Lower lobe of right lung (tissue), 2 donors: ENCODE measurements at places on chromosomes 6 and 20.
A peak's percentile ranks its signal among the peaks of the same experiment; 100 is the strongest.

- DNase-seq: no peak
Measured at GRCh38 chr6:217048-217659, 75.1 kb upstream of the DUSP22 start.

- no peak for DNase-seq
Measured at GRCh38 chr6:16380220-16380809, 141.9 kb downstream of the GMPR start.

DNA sequence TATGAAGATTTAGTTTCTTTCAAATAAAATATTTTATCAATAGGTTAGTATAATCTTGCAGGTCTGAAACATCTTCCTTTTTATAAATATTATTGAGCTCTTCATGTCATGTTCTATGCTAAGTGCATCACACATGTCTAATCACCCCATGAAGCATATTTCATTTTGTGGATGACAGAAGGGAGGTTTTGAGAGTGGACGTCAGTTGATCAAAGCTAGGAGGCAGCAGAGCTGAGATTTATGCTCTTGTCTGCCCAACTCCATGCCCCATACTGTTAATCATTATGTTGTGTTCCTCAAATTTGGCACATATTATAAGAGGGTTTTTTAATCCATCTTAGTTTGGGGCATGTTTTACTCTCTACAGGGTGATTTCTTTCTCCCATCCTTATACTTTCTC lies 22.7 kb downstream of the DSE start:
- DNase-seq: no peak

DNA sequence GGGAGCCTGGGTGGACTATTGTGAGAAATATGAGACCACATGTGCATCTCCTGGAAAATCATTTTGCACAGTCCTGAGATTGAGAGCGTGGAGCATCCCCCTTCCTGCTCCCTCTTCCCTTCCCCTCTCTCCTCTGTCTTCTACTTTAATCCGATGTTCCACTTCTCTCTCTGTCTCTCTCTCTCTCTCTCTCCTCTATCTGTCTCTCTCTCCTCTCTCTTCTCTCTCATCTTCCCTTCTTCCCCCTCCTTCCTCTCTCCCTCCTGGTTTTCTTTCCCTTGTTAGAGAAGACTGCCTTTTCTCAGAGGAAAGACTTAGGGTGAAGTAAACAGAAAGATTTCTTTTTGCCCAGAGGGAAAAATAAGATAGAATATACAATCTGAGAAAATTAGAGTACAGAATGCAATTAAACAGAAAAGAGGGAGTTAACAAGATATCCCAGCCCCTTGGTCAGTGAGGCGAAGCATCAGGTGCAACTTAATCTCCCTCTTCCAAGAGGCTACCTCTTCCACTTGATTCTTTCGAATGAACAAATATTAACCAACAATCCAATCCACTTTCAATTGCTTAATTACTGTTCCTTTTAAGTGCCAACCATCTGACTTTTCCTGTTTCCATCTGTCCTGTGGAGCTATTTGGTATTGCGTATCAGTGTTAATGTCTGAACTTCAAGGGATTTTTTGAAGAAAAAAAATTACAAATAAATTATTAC lies 14.6 kb downstream of the KHDC1 start:
- DNase-seq: no peak

DNA sequence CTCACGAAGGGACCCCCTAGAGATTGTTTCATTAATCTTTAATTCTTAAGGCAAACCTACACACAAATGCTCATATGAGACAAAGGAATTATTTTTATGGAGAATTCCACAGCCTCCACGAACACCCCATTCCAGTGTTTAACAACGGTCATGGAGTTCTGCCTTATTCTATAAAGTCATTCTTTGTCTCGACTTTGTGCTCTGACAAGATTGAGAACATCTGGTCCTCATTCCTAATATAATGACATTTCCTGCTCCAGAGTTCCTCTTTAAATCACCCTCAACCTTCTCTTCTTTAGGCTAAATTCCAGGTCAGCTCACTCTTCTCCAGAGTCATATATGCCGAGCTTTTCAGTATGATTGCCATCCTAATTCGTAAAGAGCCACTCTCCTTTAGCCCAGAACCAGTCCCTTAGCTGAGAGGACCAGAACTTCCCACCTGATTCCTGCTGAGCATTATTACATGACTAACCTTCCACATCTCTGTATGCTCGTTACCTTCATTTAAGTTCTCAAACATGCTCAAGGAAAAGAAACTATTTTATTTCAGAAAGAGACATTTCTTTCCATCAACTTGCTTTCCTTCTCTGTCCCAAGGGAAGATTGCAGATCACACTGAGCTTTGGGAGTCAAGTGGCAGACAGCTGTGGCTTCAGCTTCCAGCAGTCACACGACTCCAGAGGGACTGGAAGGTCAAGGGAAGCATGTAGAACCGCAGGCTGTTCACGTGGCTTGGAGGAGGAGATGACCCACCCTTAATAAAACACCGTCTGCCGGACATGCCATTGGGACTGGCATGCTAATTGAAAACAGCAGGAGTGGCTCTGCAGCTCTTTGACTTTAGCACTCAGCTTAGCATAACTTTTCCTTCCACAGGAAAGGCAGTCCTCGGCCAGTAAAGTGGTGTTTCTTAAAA lies 467.1 kb upstream of the HSF2 start:
- DNase-seq: peak; percentile 39

DNA sequence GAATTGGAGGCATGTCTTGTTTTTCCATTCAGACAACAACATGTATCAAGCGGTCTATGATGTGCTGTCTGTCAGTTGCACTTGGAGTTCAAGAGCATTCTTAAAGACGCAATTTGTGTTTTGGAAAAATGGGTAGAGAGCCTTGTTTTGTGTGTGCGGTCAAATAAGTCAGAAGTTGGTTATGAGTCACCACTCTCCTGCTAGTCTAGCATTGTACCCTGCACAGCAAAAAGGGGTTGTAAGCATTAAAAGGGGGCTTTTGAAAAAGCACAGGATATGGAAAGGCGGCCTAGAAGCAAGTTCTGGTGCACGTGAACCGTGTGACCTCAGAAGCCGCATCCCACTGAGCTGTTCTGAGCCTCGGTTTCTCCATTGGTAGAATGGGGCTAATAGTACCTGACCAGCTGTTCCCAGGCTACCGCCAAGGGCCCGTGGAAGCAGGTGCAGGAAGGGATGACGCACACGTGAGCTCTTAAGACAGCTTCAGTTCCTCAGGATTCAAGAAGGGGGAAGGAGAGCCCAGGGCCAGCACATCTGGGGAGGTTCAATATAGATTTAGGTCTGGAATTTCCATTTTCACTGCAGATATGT lies 61.6 kb upstream of the SNX9 start:
- no peak for DNase-seq

DNA sequence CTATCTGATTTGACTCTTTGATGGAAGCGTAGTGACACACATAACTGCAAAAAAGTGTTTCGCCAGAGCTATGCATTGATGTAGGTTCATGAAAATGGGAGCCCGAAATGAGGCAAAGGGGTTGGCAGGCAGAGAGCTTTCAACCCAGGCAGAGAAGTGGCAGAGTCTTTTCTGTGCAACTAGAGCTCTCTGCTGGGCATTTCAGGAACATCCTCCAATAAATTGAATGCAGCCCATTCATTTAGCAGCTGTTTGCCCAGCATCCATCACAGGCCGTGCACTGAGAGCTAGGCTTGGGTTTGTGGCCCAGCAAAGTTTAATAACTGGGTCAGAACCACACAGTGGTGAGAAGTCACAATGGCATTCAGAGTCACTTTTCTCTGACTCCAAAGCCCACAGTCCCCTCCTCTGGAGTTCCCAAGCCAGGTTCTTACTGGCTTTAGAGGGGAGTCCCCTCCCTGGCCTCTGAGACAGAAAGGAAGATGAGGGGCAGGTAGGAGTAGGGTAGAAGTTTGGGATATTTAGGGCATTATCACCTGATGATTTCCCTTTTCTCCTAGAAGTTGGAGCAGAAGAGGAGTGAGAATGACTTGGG lies 31.8 kb upstream of the ELMO2 start:
- no peak for DNase-seq

GRCh38 chr6:33540768-33541167 lies 39.3 kb downstream of the BAK1 start:
- DNase-seq: no peak

DNA sequence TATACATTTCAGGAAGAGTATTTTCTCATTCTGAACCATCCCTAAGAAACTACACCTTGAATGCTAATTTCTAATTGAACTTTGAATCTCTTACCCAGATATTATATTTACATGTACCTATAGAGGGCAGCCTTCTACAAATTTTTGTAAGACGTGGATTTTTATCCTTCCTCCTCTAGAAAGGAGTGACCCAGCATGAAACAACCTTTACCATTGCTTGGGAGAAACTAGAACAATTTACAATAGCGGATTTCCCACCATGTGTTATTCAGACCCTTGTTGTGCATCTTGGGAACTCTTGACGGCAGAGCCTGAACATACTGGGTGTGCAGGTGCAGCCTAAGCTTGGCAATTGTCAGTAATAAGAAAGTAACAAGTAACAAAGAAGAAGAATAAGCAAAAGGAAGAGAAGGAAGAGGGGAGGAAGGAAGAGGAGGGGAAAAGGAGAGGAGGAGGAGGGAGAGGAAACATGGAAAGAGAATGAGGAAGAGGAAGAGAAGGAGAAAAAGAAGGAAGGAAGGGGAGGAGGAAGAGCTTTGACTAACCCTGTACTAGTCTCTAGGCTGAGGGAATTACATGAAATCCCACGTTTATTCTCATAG lies 10.8 kb upstream of the TAAR1 start:
- no peak for DNase-seq

DNA sequence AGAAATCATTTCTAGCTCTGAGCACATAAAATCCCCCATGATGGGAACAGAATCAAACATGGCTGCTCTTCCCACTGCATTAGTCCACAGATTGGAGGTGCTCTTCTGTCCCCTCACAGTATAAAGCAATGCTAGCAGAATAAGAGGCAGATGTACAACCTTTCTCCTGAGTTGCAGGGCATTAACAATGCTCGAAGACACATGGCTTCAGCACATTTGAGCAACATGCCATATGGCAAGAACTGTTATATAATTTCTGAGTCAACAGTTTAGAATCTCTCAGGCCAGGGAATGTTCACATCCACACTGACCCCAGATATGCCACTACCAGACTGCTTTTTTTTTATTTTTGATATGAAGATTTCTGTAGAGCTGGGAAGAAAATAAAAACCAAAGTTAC lies 119.6 kb downstream of the KIF13A start:
- DNase-seq: no peak

DNA sequence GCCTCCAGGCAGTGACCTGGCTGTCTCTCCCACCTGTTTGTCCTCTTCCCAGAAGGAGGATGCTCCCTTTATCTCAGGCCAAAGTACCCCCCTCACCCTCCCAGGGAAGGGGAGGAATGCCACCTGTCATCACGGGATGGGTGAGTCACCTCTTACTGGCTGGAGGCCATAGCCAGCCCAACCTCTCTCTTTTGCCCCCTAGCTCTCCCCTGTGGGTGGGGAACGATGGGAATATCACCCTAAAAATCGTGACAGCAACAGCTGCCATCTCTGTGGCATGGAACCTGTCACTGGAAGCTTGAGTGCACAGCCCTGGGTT lies 137.5 kb upstream of the PTPN1 start:
- DNase-seq: no peak

DNA sequence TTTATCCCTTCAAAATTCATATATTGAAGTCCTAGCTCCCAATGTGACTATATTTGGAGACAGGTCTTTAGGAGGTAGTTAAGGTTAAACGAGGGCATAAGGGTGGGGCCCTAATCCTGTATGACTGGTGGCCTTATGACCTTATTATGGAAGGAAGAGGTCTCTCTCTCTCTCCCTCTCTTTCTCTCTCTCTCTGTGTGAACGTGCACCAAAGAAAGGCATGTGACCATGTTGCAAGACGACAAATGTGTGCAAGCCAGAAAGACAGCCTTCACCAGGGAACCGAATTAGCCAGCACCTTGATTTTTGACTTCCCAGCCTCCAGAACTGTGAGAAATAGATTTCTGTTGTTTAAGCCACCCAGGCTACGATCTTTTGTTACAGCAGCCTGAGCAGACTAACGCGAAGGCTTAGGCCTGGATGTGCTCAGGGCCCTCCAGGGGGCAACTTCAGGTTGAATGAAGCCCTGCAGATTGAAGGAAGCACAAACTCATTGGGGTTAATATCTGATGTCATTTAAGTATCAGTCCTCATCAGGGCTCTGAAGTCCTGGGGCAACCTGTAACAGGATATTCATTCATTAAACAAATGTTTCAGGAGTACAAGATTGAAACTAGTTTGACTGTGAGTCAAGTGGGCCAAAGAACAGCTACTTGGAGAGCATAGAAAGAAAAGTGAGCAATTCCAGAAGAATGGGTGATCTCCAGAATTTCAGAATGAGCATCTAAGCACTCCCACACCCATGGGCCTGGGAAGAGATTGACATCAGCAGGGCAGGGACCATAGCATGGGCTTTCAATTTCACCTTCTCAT lies 157.4 kb upstream of the TNFAIP3 start:
- DNase-seq: no peak

GRCh38 chr6:119673741-119674140 lies 324.2 kb upstream of the MAN1A1 start:
- no peak for DNase-seq

DNA sequence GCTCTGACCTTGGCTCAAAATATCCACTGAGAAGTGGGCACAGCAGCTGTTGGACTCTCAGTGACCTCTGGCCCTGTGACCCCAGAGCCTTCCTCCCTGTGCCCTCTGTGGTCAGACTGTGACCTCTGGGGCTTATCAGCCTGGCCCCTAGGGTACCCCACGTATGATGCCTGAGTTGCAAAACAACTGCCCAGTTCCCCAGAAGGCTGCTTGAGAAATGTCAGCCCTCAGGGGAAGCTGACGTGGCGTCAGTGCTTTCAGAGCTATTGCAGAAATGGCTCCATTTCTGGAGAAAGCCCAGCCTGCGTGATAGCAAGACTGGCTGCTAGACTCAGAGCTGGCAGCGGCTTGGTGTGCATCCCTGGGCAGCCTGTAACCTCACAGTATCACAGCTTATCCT lies 31.5 kb upstream of the TGM2 start:
- peak; percentile 76 for DNase-seq

DNA sequence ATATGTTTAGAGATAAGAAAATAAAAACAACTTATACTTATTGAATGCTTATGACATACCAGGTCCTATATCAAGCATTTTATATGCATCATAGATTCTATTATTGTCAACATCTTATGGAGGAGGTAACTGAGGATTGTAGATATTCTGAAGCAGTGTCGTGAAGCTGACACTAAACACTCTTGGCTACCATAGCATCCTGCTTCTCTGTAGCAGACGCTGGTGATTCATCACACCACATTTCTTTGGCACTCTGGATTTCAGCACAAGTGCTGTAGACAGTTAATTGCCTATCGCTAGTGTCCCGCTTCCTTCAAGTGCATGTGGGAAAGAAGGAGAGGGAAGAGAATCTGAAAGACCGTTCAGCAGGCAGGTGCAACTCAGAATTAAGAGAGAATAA lies 317.1 kb downstream of the PLCB1 start:
- DNase-seq: no peak

GRCh38 chr6:151254451-151255081 lies 14.8 kb downstream of the AKAP12 start:
- no peak for DNase-seq

DNA sequence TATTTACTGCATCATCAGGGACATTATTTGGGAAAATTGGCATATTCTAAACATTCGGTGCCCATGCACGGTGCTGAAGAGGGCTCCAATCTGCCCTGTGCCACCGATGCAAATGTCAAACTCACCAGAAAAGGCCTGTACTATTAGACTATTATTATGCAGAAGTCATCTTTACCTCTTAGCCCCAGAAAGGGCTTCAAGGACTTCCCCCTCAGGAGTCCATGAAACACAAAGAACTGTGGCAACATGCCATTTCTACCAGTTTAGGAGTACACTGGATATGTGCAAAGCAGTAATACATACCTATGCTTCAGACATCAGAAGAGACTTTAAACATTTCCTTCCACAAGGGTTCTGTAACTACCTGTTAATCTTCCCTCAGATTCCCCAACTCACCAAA lies 8.6 kb downstream of the DIDO1 start:
- no peak for DNase-seq
